ENCODE measurements at places on chromosomes 12 and 14.
A peak's percentile ranks its signal among the peaks of the same experiment; 100 is the strongest.

GRCh38 chr12:2722806-2723205 lies 72.0 kb upstream of the FKBP4 start:
- no peaks in the 10 kb centered on the region for H3K27me3 ChIP-seq
- no peak overlapping the region for H3K27ac ChIP-seq
- no peaks in the 10 kb centered on the region for H3K4me1 ChIP-seq
- no peak overlapping the region for H3K4me3 ChIP-seq
- no peaks in the 10 kb centered on the region for H3K36me3 ChIP-seq

DNA sequence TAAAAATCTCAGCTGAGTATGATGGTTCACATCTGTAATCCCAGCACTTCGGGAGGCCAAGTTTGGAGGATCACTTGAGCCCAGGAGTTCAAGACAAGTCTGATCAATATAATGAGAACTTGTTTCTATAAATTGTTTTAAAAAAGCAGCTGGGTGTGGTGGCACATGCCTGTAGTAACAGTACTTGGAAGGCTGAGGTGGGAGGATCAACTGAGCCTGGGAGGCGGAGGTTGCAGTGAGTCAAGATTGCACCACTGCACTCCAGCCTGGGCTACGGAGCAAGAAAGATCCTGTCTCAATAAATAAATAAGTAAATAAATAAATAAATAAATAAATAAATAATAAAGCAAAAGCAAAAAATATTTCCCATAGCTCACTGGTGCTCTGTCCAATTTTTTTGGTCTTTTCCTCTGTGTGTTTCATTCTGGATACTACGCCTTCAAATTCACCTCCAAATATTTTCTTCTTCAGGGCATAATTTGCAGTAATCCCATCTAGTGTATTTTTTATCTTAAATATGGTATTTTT lies 32.7 kb upstream of the SNX6 start:
- no peak overlapping the region for H3K4me3 ChIP-seq
- H3K27me3 ChIP-seq, result no peaks in the 10 kb centered on the region
- no peak for DNase-seq
- no peaks in the 10 kb centered on the region for H3K36me3 ChIP-seq

GRCh38 chr12:15227004-15227679 lies 5.9 kb upstream of the RERG start:
- no peaks in the 10 kb centered on the region for H3K4me1 ChIP-seq
- peak; percentile 67 for DNase-seq
- no peaks in the 10 kb centered on the region for H3K27me3 ChIP-seq
- no peak overlapping the region for H3K27ac ChIP-seq
- no peaks in the 10 kb centered on the region for H3K36me3 ChIP-seq

DNA sequence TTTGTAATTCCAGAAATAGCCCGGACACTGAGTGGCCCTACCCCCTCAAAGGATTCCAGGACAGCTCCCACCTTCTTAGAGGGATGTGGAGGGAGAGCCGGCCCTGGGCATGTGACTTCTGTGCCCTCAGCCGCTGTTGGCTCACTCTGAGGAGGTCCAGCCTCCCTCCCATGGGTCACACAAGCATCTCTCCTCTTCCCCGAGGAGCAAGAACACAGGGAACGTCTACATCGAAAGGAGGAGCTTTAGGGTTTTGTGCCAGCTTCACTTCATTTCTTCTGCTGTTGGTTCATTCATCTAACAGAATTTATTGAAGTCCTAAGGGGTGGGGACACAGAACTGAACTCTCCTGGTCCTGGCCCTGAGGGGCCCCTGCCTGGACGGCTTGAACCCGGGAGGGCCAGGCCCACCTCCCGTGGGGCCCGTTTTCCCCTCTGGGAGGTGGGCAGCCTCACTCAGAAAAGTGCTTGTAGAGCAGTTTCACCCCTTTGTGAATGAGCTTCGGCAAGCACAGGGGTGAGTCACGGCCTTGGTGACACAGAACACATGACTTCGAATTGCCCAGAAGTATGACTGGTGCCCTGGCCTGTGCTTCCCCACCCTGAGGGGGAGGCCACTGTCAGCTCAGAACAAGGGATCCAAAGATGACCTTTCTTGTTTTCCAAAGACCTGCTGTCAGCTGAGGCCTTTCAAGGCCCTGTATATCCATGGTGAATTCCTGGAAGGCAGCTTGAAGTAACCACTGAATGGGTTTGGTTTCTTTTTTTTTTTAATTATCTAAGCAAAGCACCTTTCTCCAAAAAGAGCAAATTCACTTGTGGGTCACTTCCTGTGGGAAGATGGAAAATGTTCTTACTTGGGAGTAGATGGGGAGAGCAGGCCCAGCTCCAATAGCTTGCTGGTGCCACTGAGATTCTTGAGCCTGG lies 39.2 kb downstream of the NFKBIA start:
- H3K36me3 ChIP-seq, result no peaks in the 10 kb centered on the region
- H3K27ac ChIP-seq, result peak overlapping the region; percentile 78
- no peaks in the 10 kb centered on the region for H3K4me1 ChIP-seq

- H3K4me3 ChIP-seq, result no peak overlapping the region
- no peak overlapping the region for H3K27ac ChIP-seq
- H3K27me3 ChIP-seq, result no peaks in the 10 kb centered on the region
- no peaks in the 10 kb centered on the region for H3K36me3 ChIP-seq
Observed at GRCh38 chr12:77940011-77940423, 109.3 kb downstream of the NAV3 start.
